ENCODE measurements at places on chromosomes 16 and 17. TPM values are rescaled to one million over a fixed set of nuclear protein-coding genes. Genes with fewer than 3 reads are reported as not detected.

The IL32 gene
- total RNA-seq = 31.3 TPM

The CASKIN1 gene
- total RNA-seq = 0.58 TPM

The CCDC40 gene
- 7.0 TPM for total RNA-seq

The FOXN1 gene
- total RNA-seq = 0.02 TPM

The DOC2A gene
- total RNA-seq = 1.9 TPM

The ANKS3 gene
- 25.6 TPM for total RNA-seq

The TRPV2 gene
- 0.70 TPM for total RNA-seq

The MAP2K4 gene
- total RNA-seq = 31.4 TPM

The CHST5 gene
- total RNA-seq = 0.11 TPM

The SLC5A11 gene
- total RNA-seq = 0.27 TPM

The CCL14 gene
- not detected for total RNA-seq

The JPH3 gene
- 1.7 TPM for total RNA-seq

The SMYD4 gene
- total RNA-seq = 10.1 TPM

The TP53TG3D gene
- 0.97 TPM for total RNA-seq

The RPGRIP1L gene
- total RNA-seq = 11.8 TPM

The GAST gene
- 0.50 TPM for total RNA-seq

The CRISPLD2 gene
- total RNA-seq = 4.3 TPM

The OR4D1 gene
- total RNA-seq = 0.02 TPM

The TBX2 gene
- 4.6 TPM for total RNA-seq

The SAMD14 gene
- 0.41 TPM for total RNA-seq

The KCTD19 gene
- 0.19 TPM for total RNA-seq

The HES7 gene
- 3.6 TPM for total RNA-seq

The BCAS3 gene
- total RNA-seq = 9.9 TPM

The ASGR1 gene
- 0.42 TPM for total RNA-seq

The SULT1A4 gene
- total RNA-seq = 28.4 TPM

The OR2C1 gene
- not detected for total RNA-seq

The ATP1B2 gene
- 0.08 TPM for total RNA-seq

The WFIKKN2 gene
- total RNA-seq = not detected

The ANKRD40CL gene
- total RNA-seq = not detected

The PRAC1 gene
- total RNA-seq = not detected

The MILR1 gene
- total RNA-seq = 1.6 TPM

The ZFPM1 gene
- total RNA-seq = 5.6 TPM

The CEMP1 gene
- total RNA-seq = not detected
